ENCODE measurements at places on chromosomes 12 and 14.
A peak's percentile ranks its signal among the peaks of the same experiment; 100 is the strongest.

- DNase-seq: no peak
Measured at GRCh38 chr14:99314623-99315022, 42.6 kb upstream of the BCL11B start.

- peak; percentile 82 for DNase-seq
Measured at GRCh38 chr14:75452900-75453816, 25.3 kb downstream of the JDP2 start.

GRCh38 chr12:65868878-65869277 is 44.6 kb downstream of the HMGA2 start:
- no peak for DNase-seq

DNA sequence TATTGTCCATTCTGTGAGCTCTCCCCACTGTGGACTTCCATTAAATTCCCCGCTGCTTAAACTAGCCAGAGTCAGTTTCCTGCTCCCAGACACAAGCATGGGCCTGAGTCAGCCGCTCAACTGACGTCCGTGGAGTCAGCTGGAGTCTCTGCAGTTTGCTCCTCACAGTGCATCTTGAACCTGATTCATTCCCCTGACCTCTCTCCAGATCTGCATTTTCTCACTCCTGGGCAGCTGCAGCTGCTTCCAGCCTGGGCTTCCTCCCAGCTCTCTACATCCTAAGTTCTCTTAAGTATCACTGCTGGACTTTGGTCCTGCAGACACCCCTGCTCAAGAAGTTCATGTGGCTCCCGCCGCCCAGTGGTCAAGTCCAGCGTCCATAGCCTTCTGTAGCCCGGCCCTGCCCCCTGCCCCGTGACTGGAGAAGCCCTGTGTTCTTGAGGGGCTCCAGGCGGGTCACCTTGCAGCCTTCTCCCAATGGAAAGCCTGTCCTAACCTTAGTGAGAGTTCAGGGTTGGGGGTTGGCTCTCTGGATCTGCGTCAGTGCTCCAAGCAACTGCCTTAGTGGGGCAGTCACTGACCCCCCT is 20.0 kb downstream of the NFKBIA start:
- no peak for DNase-seq

DNA sequence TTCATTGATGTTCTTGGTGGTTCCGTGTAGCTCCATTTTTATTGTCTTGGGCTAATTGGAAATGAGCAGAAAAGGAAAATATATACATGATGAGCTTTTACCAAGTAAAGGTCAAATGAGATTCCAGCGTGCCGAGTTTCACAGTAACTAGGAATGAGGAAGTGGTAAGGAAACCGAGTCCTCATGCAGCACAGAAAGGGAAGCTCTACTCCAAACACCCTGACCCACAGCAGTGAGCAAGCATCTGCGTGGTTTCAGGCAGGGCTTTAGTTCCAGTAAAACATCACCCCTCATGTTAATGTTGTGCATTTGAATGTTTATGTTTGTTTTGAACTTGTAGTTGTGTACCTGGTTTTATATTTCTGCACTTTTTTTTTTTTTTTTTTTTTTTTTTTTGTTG is 208.0 kb downstream of the SLC41A2 start:
- peak; percentile 25 for DNase-seq

- no peak for DNase-seq
Measured at GRCh38 chr12:92926549-92926948, 2.5 kb downstream of the EEA1 start.

- no peak for DNase-seq
Measured at GRCh38 chr14:95233702-95234241, 76.4 kb upstream of the DICER1 start.

- DNase-seq: peak; percentile 86
Measured at GRCh38 chr12:65609359-65609771, 214.9 kb upstream of the HMGA2 start.

GRCh38 chr12:26196421-26196716 is 996 bp downstream of the SSPN start:
- DNase-seq: no peak

DNA sequence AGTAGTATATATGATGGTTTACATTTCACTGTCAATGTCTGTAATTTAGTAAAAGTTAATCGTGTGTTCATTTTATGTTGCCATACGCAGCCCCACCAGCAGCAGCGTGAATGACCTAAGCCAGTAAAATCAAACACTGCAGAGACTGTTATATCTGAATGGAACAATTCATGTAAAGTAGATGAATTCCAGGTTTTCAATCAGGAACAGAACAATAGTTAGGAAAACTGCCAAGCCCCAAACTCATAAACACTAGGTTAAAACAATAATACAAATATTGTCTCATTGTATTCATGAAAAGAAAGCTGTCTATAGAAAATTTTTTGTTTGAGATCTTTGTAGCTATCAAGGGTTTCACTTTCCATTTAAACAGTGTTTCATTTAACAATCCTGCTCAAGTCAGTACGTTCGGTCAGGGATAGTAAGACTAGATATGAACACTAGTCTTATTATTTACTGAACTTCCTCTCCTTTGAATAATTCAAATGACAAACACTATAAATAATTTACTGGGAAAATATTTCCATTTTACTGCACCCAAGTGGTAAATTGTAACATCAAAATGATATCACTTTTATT is 256.8 kb upstream of the FLRT2 start:
- DNase-seq: no peak

DNA sequence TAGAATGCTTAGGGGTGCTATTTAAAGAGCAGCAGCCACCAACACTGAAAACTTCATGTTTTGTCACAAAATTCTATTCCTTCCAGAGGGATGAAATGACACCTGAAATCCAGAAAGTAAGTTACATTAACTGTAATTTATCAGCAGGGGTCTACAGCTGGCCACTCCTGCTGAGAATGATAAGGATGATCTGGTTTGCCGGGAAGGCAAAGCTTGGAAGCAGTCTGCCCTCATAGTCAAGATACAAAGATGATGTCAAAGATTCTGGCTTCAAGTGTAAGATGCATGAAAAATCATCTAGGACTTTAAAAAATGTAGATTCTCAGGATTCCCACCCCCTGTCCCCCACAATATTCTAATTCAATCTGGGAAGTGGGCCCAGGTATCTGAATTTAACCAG is 58.4 kb downstream of the DCAF5 start:
- no peak for DNase-seq

- no peak for DNase-seq
Measured at GRCh38 chr12:34291001-34291400, 268.7 kb downstream of the ALG10 start.

- DNase-seq: no peak
Measured at GRCh38 chr14:97021001-97021400, 223.8 kb downstream of the VRK1 start.

DNA sequence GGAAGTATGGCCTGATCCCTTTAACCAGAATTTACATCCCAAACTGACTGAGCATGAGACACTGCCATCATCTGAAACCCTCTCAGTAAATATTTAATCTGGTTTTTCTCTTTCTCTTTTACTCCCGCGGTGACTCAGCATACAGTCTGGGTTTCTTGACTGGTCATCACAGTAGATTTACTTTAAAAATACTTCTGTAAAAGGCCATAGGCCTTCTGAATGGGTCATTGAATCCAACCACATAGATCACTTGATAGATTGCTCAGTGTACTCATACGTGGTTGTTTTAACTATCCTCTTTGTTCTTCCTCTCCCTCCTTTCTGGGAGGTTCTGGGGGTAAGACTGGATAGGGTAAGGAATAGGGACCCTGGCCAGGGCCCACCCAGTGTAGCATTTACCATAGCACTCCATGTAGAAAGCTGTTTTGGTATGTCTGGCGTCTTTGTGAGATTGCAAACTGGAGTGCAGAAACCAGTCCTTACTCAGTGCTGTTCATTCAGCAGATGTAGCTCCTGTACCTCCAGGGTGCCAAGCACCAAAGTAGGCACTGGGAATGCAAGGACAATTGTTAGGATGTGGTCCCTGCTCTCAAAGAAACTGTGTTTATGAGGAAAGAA is 165.7 kb downstream of the SRGAP1 start:
- no peak for DNase-seq

DNA sequence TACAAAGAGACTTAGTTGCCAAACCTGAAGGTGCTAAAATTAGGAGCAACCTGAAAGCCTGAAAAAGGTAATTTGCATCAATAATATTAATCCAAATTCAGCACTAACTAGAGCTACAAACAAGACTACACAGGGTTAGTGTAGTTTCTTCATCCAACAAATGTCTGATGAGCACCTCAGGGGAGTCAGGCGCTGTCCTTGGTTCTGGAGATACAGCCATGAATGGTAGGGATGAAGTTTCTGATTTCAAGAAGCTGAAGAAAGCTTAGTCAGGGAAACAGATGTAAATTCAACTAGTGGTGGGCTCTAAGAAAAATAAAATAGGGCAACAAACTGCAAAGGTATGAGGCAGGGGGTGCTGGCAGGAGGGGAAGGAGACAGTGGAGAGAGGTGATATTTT is 266.3 kb downstream of the GLT1D1 start:
- DNase-seq: no peak

- no peak for DNase-seq
Measured at GRCh38 chr12:92470608-92471021, 232.2 kb upstream of the PLEKHG7 start.

DNA sequence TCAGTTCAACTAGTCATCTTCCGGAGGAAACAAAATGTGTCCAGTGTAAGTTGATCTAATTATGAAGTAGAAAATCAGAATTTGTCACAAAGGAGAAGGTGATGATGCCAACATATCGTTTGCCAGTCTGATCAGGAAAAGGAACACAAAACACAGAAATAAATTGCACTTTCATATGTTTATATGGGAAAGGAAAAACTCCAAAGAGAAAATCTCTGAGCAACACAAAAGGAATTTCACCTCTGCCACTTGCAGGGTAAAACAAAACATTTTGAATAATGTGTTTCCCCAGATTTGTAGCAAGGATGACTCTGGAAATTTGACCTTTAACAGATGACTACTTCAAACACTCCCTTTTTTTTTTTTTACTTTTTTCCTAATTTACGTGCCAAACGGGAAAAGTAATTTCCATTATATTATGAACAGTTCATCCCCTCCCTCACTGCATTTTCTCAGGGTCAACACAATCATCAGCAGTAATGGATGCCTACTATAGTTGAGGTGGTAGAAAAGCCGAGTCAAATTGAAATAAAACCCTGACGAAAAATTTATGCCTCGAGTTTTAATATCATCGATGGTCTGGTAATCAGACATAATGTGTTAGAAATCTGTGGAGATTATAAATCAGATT is 25.6 kb downstream of the MGAT4C start:
- no peak for DNase-seq

DNA sequence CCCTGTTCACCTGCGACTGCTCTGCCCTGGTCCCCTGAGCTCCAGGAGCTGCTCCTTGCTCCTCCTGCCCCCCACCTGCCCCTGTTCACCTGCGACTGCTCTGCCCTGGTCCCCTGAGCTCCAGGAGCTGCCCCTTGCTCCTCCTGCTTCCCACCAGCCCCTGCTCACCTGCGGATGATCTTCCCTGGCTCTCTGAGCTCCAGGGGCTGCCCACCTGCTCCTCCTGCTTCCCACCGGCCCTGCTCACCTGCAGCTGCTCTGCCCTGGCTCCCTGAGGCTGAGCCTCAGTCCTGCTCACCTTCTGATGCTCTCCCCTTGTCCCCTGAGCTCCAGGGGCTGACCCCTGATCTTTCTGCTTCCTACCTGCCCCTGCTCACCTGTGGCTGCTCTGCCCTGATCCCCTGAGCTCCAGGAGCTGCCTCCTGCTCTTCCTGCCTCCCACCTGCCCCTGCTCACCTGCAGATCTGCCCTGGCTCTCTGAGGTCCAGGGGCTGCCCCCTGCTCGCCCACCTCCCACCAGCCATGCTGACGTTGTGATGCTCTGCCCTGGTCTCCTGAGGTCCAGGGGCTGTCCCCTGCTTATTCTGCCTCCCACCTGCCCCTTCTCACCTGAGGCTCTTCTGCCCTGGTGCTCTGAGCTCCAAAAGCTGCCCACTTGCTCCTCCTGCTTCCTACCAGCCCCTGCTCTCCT is 219.2 kb downstream of the TMEM121 start:
- no peak for DNase-seq

DNA sequence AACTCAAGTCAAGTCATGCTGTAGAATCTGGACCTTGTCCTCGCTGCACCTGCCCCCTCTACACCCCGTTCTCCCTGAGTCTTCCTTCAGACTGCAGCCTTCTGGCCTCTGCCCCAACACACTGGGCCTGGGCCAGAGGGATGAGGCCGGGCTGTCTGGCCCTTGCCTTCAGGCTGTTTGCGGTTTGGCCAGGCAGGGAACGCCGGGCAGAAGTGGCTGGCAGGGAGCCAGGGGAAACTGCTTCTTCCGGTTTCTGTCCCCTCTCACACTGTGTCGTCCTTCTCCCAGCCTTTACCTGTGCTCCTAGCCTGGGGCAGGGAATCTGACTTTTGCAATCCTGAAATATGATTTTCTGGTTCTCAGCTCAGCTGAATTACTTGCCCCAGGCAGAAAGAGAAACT is 13.5 kb downstream of the DGLUCY start:
- no peak for DNase-seq

- DNase-seq: no peak
Measured at GRCh38 chr12:107511292-107511691, 174.3 kb upstream of the PWP1 start.

GRCh38 chr12:3797531-3798048 is 44.7 kb upstream of the CRACR2A start:
- no peak for DNase-seq

DNA sequence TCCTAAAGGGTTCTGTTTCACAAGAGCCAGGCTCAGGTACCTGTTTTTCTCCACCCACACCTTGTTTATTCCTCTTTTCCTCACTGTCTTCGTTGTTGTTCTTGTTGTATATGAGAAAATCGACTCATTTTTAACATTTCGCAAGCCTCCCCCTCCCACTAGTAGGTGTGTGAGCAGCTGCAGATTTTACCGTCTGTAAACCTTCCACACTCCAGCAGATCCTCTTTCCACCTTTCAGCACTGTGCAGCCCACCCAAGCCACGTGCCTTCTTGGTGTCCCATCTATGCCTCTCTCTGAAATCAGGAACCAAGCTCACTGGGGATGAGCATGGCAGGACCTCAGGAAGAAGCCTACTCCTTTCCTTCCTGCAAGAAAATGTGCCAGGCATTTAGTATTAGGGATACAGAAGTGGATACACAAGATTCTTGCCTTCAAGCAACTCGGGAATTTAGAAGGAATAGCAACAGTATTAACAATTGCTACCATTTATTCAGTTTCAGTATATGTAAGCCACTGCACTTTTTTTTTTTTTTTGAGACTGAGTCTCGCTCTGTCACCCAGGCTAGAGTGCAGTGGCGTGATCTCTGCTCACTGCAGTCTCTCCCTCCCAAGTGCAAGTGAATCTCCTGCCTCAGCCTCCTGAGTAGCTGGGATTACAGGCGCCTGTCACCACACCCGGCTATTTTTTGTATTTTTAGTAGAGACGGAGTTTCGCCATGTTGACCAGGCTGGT is 113.6 kb downstream of the CHST11 start:
- DNase-seq: no peak

- no peak for DNase-seq
Measured at GRCh38 chr12:131675126-131676080, 35.5 kb upstream of the SFSWAP start.

All from fibroblast of skin of left biceps (primary cell).